COR-L47 (cell line): ENCODE measurements at places on chromosomes 5 and 9.
A peak's percentile ranks its signal among the peaks of the same experiment; 100 is the strongest.

GRCh38 chr5:111935835-111936234 is 178.8 kb upstream of the NREP start:
- DNase-seq: no peak

DNA sequence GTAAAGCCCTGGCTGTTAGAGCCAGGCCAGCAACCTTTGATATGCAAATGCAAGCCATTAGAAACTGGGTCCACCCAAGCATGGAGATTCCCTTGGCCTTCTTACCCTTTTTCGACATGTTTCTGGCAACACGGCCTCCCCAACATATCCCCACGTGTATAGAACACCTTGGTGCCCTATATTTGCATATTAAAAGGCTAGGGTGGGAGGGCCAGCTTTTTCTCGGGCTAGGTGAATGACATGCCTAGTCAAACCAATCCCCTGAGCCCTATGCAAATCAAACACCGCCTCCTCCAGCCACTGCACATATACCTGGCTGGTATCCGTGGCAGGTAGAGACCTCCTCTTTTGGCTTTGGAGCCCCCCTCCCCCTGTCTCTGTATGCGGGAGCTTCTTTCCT is 55.6 kb upstream of the ZFR start:
- DNase-seq: no peak

GRCh38 chr5:180193749-180194375 is 15.1 kb downstream of the RASGEF1C start:
- no peak for DNase-seq

- DNase-seq: no peak
These were observed 19.3 kb downstream of the C5orf58 start for GRCh38 chr5:170252109-170252508.

GRCh38 chr5:57684299-57684702 is 201.7 kb upstream of the ACTBL2 start:
- DNase-seq: no peak

DNA sequence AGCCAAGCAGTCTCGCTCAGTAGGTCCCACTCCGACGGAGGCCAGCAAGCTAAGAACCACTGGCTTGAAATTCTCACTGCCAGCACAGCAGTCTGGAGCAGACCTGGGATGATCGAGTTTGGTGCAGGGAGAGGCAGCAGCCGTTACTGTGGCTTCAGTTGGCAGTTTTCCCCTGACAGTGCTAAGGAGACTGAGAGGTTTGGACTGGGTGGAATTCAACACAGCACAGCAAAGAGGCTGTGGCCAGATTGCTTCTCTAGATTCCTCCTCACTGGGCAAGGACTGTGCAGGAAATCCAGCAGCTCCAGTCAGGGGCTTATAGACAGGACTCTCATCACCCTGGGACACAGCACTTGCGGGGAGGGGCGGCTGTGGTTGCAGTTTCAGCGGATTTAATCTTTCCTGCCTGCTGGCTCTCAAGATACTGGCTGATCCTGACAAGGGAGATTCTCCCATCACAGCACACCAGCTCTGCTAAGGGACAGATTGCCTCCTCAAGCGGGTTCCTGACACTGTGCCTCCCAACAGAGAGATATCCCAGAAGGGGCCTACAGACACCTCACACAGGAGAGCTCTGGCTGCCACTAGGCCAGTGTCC is 122.1 kb downstream of the YIPF5 start:
- DNase-seq: no peak

- DNase-seq: no peak
These were observed 34.0 kb downstream of the ZNF474 start for GRCh38 chr5:122163121-122164069.

DNA sequence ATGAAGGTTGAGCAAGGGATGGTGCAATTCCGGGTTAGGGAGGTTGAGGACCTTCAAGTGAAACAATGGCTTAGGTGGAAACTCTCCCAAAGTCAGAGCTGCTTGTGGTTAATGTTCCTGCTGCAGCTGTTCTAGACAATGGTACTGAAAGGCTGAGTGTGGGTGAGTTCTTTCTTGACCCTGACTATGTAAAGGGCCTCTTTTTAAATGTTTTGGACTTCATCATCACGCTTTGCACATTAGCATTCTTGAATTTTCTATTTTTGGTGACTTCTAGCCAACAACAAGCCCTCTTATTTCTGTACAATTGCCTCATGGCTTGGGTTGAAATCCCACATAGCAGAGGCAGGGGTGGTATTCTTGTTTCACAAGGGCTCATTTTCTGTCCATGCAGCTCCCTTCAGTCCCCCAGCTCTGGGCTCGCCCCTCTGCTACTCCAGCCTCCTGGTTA is 136.3 kb upstream of the ANKRD55 start:
- DNase-seq: no peak

- no peak for DNase-seq
These were observed 149.2 kb upstream of the NFIL3 start for GRCh38 chr9:91572811-91573210.

GRCh38 chr5:129771058-129771838 is 23.4 kb downstream of the MINAR2 start:
- DNase-seq: peak; percentile 14

DNA sequence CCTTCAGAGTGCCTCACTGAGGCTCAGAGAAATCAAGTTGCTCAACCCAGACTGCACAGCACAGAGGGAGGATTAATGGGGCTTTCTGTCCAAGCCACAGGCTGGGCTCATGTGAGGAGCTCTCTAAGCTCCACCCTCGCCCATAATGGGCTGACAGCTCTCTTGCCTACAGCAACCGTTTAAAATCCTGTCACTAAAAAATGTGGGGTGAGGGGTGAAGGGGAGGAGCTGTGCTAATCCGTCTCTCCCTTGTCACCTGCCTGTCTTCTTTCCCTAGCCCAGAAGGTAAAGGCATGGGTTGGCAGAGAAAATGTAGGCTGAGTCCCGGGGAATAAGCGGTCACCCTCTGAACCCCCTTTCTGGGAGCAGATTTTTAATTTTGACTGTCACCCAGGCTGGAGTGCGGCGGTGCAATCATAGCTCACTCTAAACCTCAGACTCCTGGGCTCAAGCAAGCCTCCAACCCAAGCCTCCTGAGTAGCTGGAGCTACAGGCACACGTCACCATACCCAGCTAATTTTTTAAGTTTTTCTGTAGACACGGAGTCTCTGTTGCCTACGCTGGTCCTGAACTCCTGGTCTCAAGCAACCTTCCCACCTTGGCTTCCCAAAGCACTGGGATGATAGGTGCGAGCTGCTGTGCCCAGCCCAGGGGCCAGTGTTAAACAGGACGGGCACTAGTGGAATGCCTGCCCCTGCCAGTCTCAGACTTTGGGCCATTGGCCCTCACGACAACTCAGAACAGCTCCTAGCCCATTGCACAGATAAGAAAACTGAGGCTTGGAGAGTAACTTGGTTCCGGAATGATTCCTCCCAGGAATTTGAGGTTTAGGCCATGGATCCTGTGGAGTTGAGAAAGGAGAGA is 89.5 kb downstream of the LMX1B start:
- no peak for DNase-seq

- DNase-seq: no peak
These were observed 281.7 kb upstream of the IRX2 start for GRCh38 chr5:3033033-3033755.

GRCh38 chr9:114184071-114184470 is 28.7 kb downstream of the COL27A1 start:
- no peak for DNase-seq

DNA sequence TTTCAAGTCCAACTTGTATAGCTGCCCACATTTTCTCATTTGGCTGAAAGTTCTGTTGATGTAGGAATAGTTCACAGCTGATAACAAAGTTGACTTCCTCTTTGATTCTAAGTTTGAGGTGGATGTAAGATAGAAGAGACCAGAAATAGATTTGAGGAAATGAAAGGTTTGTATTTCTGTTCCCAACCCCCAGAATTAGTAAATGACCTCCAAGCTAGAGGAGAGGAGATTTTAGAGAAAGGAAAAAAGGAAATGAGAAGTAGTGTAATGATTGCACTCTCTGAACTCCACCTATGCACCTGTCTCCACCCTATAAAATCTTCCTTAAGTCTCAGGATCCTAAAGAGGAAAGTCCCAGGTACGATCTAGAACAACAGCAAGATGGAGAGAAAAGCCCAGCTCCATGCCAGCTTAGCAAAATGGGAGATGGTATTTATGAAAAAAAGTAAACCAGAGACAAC is 130.4 kb upstream of the POC5 start:
- DNase-seq: no peak
